ENCODE measurements at places on chromosomes 4 and X.
A peak's percentile ranks its signal among the peaks of the same experiment; 100 is the strongest.

GRCh38 chr4:29052266-29052665 lies 1667.9 kb upstream of the PCDH7 start:
- DNase-seq = no peak

DNA sequence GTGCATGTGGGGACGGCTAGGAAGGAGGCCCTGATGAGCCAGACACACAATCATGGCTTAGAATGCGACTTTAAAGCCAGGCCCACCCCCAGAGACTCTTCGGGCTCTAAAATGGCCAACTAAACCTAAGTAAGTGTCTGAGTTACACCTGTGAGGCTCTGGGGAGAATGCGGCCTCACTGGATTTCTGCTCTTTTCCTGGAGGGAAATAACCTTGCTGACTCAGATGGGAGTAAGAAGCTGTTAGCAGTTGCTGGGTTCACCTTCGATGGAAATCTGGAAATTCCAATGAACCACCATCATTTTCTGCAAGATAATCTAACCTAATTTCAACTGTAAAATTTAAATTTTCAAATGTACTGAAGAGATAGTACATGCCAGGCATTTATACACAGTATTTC lies 97.6 kb upstream of the MAML3 start:
- no peak for DNase-seq

- DNase-seq = no peak
Observed at GRCh38 chr4:133808151-133808550, 393.4 kb downstream of the PABPC4L start.

DNA sequence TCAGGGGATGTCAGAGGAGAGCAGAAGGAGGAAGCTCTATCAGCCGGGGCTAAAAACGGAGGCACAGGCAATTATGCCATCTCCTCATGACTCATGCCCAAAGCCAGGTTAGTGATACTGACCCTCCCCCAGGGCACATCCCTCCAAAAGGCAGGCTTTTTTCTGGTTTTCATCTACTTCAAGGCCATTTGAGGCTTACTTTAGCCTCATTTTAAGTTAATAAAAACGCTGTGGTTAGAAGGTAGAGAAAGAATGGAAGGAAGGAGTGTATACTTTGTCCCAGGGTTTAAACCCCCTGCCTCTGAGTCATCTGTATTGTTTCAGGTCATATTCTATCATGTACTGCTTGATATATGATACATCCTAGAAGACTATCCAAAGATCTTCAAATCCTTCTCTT lies 89.7 kb upstream of the NDP start:
- no peak for DNase-seq

- DNase-seq = no peak
Observed at GRCh38 chr4:168584321-168584771, 87.5 kb downstream of the PALLD start.

DNA sequence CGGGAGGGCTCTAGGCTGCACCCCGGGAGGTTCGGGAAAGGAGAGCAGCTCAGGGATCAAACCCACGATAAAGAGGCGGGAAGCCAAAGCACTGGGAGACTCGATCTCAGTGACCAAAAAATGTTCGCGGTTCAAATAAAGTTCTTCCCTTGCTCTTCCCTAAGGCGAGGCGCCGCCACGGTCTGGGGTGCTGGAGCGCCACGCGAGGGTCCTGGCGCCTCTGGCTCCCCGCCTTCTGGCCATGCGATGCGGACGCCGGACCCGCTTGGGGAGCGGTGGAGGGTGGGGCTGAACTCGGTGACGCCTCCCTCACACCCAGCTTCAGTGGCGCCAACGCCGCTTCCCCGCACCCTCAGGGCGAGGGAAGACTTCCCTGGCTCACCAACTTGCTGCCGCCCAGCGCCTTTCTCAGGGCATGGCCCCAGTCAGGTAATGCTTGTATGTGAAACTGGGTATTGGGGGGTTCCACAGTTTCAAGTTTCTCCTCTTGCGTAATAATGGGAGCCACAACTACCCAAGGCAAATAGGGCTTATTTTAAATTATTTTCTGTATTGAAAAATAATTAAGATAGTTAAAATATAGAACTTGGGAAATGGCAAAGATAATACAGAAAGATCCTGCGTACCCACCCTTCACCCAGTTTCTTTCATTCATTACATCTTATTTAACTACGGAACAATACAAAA lies at the start of gene QRFPR:
Gene QRFPR (minus strand): TSS at position 243 of the 687 bp plus-strand sequence. CDS start 371 bp downstream, outside the sequence.
- no peak for DNase-seq

DNA sequence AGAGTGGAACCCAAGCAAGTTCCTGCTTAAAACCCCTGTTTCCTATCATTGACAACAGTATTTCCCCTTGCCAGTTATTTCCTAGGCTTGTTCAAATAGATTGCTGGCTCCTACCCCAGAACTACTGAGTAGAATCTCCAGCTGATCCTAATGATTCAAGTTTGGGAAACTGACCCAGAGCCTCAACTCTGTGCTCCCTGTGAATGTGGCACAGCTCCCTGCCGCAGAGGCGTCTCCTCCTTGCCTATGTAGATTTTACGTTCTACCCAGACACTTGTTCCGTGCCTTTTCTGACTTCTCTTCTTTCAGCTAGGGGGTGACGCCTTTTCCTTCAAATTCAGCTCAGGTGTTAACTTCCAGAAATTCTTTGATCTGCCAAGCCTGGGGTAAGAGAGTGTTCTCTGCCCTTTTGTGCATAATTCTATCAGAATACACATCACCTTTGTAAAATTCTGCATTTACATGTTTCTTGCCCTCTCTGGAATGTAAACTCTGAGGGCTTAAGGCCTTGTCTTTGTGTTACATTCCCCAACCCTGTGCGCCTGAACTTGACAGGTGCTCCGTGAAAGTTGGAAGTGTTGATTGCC lies 4.4 kb downstream of the LSM6 start:
- DNase-seq = no peak

DNA sequence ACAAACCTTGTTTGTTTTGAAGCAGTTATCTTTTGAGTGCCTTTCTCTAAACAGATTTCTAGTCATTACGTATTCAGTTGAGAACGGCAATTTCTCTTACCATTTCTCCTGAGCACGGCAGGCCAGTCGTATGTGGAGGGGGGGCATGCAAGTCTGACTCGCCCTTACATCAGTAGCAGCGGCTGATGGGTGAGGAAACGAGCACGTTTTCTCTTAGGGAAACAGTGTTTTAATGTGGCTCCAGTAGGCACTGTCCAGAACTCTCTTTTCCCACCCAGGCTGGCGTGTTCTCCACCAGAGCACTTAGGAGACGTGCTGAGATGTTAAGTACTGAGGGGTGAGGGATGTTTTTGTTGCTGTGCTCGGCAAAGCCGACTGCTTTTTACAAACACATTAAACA lies 240.5 kb downstream of the STIM2 start:
- no peak for DNase-seq

GRCh38 chr4:152045449-152045806 lies 284.6 kb upstream of the GATB start:
- no peak for DNase-seq

- no peak for DNase-seq
Observed at GRCh38 chr4:147732518-147733235, 789 bp downstream of the ARHGAP10 start.

- DNase-seq = no peak
Observed at GRCh38 chr4:151284534-151285245, 7.7 kb downstream of the PRSS48 start.

DNA sequence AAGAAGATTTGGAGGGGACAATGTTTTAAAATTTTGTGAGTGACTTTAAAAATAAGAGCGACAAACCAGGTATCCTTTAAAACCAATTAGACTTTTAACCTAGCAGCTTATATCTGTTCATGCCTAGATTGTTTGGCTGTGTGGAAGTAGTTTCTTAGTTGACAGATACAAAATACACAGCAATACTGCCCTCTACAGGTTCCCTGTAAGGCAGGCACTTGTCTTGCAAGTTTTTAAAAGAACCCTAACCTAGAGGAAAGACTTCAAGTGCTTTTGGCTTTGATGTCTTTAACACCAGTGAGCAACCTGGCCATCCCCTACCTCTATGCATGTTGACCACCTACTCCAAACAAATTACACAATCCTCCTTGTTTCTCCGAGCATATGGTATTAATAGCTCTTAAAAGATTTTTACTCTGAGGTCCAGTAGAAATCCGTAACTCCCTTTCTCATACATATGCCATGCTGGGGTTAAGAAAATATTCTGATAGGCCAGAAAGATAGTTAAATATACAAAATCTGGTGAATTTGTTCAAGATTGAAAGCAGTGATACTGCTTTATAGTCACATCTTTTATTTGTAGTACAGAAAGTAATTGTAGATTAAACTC lies 273.0 kb downstream of the ARHGAP24 start:
- peak; percentile 67 for DNase-seq

GRCh38 chrX:141619336-141619735 lies 29.8 kb downstream of the SPANXA2 start:
- no peak for DNase-seq

GRCh38 chr4:38044060-38044459 lies 83.9 kb downstream of the PTTG2 start:
- DNase-seq = no peak

GRCh38 chr4:188308142-188308541 lies 168.9 kb downstream of the TRIML1 start:
- DNase-seq = no peak

DNA sequence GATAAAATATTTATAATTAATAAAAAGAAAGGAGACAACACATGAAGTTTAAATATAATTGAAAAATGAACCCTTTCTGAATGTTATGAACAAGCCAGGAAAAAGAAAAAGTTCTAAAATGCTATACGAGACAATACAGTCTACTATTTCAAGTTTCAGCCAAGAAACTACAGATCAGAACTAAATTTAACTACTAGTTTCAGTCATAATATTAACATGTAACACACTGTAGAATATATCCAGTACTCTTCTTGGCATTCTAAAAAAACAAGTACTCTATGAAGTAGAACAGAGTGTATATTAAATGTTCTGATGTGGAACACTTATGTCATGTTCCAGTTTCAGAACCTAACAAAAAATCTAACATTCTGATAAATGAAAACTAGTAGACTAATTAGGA lies 679.7 kb downstream of the FAT4 start:
- no peak for DNase-seq

DNA sequence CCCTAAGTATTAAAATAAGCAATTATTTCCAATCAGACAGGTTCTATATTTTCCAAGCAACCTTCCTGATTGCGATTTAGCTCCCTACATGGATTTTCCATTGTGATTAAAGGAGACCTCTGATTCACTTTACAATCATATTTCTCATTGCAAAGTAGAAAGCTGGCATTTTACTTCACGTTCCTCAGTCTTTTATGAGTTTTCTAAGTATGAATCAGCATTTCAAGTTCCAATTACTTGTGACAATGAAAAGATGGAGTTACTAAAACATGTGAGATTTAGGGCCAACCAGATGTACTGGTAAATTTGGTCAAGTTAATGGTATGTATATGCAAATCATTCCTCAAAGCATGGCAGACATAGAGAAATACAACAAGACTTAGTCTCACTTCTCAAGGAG lies 206.2 kb downstream of the KCNIP4 start:
- DNase-seq = no peak

- no peak for DNase-seq
Observed at GRCh38 chrX:46216406-46216805, 328.8 kb downstream of the ZNF674 start.

- DNase-seq = no peak
Observed at GRCh38 chrX:119686087-119686691, 6.8 kb downstream of the SEPTIN6 start.

GRCh38 chr4:11769434-11769833 lies 340.7 kb upstream of the HS3ST1 start:
- DNase-seq = no peak

DNA sequence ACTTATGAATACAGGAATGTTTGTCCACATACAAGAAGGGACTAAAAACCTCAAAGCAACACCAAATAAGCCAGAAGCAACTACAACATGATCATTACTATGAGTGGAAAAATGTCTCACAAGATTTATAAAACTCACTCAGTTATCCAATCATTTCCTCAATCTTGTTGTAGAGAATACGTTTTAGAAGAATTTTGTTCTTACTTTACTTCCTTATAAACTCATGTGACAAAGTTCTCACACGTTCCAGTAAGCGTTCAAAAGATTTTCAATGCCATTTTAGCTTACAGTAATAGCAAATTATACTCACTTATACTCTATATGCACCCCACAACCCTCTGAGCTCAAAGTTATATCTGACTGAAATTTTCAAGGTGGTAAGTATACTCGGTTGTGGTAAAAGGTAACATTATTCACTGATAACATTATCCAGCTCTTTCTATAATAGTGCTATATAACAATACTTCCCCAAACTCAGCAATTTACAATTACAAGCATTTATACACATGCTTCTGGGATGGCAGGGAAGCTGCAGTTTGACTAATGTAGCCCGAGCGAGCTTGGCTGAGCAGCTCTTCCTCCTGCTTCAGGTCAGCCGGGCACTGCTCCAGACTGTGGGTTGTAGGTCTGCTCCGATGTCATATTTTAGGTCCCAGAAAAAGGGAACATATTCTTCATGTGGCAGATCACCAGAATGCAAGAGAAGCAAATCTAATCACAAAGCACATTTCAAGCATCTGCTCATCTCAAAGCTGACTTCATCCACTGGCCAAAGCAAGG lies 226.3 kb downstream of the RCHY1 start:
- DNase-seq = no peak

GRCh38 chrX:101749436-101749835 lies 89.8 kb upstream of the ARMCX2 start:
- no peak for DNase-seq

DNA sequence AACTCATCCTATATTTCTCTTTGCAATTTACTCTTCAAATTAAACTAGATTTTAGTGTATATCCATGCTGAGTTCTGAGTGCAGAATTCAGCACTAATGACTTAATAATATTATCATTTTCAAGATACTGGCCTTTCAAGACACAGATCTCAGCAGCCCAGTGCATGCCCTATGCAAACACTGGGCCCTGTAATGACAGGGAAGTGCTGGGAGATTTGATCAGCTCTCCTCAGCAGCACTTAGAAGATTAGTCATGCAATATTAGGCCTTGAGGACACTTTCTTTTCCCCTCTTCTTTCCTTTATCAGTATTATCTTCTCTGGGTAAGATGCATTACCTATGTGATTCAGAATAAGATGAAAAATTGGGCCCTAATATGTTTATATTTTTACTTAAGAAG lies 207.1 kb downstream of the PPP3CA start:
- DNase-seq = no peak

DNA sequence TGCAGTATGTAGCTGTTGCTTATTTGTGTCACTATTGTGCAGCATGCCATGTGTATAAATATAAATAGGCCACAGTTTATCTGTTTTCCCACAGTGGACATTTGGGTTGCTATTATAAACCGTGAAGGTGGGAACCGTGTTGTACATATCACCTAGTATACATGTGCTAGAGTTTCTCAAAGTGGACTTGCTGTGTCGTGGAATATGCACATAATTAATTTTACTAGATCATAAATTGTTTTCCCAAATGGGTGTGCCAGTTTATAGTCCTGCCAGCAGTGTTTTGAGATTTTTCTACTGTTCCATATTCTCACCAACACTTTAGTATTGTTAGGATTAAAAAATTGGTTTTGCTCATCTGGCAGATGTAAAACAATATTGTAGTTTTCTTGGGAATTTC lies 38.5 kb downstream of the PRIMPOL start:
- DNase-seq = no peak

GRCh38 chr4:188254211-188254610 lies 115.0 kb downstream of the TRIML1 start:
- DNase-seq = no peak

GRCh38 chr4:169657470-169658107 lies 37.2 kb downstream of the CLCN3 start:
- DNase-seq = no peak

GRCh38 chrX:52422884-52423283 lies 54.1 kb downstream of the XAGE2 start:
- DNase-seq = no peak

Measured in SHP77 (cell line).